ENCODE measurements at places on chromosomes 5 and 9. TPM values are rescaled to one million over a fixed set of nuclear protein-coding genes. Genes with fewer than 3 reads are reported as not detected.

- DNase-seq: no peak
Measured at GRCh38 chr5:132762246-132763000, 14.6 kb downstream of the SEPTIN8 start.

DNA sequence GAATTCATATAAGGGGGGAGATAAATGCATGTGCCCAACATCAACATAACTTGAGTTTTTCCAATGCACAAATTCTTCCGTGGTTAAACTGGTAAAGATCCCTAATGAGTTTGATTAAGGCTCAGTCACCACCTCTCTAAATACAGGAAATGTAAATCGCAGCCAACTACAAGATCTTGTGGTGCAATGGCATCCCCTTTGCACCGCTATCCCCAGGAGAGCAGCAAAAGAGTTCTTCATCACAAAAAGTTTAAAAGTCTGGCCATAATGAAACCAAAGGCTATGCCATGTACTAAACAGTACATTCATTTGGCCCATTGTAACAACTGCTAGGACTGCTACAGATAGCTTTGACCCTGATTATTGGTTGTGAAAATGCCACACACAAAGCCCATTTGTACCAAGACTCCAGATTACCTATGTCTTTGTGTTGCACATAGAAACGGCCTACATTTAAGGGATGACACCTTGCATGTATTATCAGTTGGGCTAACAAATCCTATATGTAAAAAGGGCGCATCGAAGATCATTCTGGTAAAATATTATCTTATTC is 44.5 kb downstream of the ZNF608 start:
- DNase-seq: no peak

DNA sequence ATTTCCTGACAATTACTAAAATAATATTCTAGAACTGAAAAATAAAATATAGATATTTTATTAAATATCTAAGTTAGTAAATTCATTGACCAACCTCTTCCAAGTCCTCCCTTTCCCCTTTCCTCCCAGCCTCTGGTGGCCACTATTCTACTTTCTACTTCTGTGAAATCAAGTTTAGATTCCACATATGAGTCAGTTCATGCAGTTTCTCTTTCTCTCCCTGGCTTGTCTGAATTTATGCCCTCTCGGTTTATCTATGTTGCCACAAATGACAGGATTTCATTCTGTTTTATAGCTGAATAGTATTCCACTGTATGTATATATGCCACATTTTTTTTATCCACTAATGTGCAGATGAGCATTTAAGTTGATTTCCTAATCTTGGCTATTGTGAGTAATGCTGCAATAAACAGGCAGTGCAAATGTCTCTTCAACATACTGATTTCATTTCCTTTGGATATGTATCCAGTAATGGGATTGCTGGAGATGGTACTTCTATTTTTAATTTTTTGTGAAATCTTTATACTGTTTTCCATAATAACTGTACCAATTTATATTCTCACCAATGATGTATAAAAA is 52.3 kb downstream of the WDR36 start:
- no peak for DNase-seq

DNA sequence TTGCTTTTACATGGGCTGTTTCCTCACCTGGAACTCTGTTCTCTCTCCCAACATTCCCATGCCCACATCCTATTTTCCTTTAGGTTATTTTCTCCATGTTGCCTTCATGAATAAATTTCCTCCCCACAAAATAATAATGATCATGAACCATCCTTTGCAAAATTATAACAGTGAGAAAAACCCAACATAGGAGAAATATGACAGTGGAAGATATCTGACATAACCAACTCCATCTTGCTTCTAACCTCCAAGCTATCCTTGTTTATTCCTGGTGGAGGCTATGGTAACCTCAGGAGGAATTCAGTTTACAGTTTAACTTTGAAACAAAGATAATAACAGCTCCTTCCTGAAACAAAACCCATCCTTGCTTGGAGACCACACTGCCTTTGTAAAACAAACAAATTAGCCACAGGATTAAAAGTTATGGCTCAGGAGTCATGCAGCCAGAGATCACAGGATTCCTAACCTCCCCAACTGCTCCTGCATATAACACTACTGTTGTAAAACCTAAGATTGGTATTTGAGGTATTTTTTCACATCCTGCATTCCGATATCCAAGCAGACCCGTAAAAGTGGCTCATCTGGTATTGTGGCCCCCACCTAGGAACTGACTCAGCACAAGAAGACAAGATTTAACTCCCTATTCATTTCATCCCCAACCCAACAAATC is 212.4 kb downstream of the TRIM32 start:
- no peak for DNase-seq

DNA sequence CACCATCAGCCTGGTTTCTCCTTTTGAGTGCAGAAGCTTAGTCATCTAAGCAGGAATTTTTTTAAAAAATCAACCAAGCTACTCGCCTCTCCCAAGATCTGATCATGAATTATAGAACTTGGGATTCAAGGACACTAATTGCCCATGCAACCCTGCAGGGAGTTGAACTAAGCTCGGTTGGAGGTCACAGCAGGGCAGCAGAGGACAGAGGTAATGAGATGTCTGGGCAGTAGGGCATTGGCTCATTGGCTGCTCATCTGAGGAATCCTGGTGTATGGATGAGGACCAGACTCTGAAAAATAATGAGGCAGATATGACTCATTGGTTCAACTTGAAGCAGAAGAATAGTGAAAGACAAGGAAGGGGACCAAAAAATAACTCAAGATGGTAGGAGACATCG is 111.8 kb upstream of the TLE1 start:
- no peak for DNase-seq

DNA sequence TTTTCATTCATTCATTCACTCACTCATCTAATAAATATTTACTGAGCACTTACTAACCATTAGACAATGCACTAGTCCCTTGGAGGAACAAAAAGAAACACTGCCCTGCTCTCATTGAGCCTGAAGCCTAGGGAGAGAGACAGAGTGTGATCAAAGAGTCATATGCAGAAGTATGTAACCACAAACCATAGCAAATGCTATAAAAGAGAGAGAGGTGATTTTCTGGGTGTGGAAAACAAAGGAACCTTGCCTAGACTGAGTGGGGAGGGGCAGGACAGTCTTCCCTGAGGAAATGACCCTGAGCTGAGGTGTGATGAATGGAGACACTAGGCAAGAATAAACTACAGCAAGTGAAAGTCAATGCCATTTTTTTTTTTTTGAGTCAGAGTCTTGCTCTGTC is 10.8 kb upstream of the ADRA1B start:
- no peak for DNase-seq

Gene LHX3
- total RNA-seq: not detected

Gene LCN2
- not detected for total RNA-seq

Gene PDLIM7
- 35.7 TPM for total RNA-seq
